ENCODE measurements at places on chromosomes 7 and 10.

DNA sequence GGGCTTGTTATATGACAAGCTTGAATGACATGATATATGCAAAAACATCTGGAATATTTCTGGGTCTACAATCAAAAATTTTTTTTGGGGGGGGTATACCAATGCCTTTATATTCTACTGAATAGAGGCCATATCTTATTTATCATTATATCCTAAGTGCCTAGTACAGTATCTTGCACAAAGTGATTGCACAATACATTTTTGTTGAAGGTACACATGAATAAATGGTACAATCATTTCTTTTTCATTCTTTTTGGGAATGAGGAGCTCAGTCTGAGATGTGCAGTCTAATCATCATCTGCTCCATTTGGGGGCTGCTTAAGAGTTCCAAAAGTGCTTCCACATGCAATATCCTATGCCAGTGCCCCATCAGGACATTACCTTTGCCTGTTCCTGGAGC is 214.6 kb downstream of the KIF20B start:
- DNase-seq: no peak

GRCh38 chr7:156773966-156774365 is 119.0 kb downstream of the LMBR1 start:
- DNase-seq: no peak

DNA sequence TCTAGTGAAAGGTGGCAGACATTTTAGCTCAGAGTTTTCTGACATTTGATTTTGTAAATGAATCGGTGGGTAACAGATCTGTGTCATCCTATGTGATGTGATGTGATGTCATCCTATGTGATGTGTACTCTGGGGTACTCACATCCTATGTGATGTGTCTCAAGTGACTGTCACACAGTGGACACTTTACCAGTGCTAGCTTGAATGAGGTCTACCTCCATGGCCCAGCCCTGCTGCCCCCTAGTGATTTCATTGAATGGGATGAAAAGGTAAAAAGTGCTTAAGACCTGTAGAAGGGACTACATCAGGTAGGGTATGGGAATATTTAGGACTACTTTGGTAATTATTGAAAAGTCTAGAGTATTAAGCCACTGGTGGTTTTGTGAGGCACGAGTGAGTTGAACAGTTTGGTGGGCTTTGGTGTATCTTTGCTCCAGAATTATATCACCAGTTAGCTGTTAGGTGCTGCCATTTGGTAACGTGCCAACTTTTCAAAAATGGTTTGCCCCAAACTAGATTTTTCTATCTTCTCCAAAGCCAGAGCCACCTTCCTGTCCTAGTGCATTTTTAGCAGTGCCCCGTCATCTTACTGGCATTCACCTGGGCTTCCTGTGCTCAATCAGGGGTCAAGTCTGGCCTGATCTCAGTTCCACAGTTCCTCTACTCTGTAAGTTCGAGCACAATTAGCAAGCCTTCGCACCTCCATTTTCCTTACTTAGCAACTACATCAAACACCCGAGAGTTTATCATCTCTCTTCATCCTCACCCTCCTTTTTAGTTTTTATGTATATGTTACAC is 9.7 kb downstream of the EIF4H start:
- no peak for DNase-seq

- no peak for DNase-seq
Measured at GRCh38 chr10:19570991-19571390, 245.2 kb upstream of the PLXDC2 start.

DNA sequence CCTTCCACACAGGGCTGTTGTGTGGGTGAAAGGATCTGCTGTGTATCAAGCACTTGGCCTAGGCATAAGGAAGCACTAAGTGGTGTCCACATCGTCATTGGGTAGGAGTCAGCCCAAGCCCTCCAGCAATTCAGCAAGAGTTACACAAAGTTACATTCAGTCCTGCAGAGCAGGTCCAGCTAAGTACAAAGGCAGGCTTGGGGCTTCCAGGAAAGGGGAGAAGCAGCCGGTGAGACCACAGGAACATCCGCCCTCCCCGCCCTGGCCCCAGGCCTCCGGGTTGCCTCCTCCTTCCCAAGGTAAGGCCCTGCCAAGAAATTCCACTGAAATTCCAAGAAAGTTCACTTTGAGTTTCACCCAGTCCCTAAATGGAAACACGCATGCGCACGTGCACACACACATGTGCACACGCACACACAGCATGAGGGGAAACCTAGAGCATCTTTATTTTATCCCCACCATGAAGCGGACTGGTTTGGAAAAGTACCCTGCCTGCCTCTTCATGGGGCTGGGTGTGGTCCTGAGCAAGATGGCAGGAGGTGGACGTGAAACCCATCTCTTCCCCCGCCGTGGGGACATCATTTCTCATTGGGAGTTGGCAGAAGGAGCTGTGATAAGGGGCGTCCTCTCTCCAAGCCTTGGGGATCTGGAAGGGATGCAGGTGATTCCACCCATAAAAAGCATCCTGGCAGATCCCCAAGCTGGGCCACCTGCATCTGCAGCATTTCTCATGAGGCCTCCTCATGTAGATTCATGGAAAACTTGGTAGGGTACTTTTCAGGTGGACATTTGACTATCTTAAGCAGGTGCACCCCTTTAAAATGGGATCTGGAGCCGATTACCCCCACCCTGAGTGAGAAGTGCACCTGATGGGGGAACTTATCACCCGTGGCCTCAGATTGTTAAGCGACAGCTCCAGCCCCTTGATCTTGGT is 69.1 kb upstream of the NANOS1 start:
- no peak for DNase-seq

DNA sequence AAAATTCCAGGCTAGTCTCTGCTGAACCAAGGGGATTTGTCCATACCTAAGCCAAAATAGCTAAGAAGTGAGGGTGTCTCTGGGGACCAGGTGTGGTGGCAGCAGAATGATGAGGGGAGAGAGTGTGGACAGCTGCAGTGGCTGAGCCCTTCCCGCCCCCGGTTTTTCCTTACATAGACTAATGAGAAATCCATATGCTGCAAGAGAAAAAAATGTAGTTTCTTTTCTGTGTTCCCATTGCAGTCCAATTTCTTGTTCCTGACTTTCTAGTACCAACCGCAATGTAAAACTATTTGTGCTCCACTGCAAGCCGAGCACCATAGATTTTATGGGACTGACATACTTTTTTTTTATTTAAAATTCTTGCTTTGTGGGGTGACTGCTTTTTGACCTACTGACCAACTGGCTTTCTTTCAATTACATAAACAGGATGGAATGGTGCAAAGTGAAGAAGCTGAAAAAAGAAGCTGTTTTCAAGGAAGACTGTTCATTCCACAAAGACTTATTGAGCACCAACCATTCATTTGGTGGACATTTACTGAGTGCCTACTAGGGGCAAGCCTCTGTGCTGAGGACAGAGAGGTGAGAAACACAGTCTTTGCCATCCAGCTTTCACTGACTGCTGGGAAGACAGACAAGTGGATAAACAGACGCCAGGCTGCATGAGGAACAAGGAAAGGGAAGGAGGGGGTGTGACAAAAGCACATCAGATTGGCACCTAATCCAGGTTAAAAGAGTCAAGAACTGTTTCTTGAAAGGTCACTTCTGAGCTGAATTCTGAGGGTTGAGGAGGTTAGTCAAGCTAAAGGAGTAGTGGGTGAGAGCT is 9.8 kb downstream of the CEP41 start:
- DNase-seq: no peak

Data from activated T-helper 1 cell treated with Interleukin-2 at 50 U/mL for 16 hours (primary cell).